Stimulated activated CD4-positive, alpha-beta T cell treated with anti-CD3 and anti-CD28 coated beads, Interleukin-12 subunit alpha, Interleukin-12 subunit beta, amount 100 ng/mL, for 24 hours (primary cell): ENCODE measurements at places on chromosomes 12 and 14.

DNA sequence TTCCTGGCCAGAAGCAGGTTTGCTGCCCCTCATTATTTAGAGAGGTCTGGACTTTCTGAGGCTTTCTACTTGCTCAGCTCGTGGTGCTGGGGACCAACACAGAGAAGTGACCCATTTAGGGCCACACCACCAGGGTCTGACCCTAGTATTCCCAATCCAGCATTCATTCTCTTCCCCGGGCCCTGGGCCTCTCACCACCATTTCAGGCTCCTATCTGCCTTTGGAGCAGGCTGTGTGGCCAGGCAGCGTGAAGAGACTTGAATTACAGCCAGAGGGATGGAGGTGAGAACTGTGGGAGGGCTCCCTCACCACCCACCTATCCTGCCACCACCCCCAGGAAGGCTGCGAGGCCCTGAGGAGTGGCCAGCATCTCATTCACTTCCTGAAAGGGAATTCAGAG is 24.6 kb downstream of the FAM222A start:
- DNase-seq, result no peak

- no peak for DNase-seq
Measured at GRCh38 chr14:68806526-68807147, 13.8 kb upstream of the ZFP36L1 start.

DNA sequence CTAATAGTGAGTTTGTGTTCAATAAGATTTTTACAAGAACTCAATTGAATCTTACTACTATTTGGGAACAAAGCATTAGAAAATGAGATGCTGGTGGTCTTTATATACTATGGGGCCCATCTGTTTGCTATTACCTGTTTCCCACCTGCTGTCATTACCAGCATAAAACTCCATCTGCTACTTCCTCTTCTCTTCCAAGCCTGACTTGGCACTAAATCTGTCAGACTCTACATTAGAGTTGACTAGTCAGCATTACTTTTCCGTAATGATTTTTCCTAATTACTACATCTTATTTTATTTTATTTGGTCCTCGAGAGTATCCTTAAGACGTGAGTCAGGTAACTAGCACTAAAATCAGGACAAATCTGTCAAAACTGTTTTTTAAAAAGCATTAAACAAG is 68.1 kb upstream of the KRR1 start:
- no peak for DNase-seq

GRCh38 chr14:95286645-95287044 is 33.1 kb downstream of the CLMN start:
- no peak for DNase-seq

GRCh38 chr12:46390304-46390703 is 17.7 kb upstream of the SLC38A2 start:
- no peak for DNase-seq

GRCh38 chr12:50353404-50353803 is 43.0 kb downstream of the FAM186A start:
- DNase-seq, result no peak

GRCh38 chr12:93079976-93080375 is 150.9 kb upstream of the EEA1 start:
- DNase-seq, result no peak

DNA sequence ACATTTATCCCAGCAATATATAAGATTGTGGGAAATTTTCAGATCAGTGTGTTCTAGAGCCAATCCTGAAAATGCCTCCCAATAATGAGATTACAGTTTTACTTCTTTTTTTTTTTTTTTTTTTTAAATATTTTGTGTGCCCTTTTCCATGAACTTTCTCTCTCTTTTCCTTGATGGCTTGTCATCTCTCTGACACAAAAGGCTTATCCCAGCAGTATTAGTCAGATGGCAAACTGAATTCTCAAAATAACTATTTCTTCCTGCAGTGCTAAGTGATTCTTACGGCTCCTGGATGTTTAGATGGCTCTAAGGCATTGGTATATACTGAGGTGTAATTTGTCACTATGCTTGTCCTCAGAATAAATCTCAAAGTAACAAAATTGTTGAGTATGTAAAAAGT is 86.7 kb downstream of the LRP6 start:
- no peak for DNase-seq

- no peak for DNase-seq
Measured at GRCh38 chr12:90652280-90652679, 302.7 kb downstream of the CCER1 start.

DNA sequence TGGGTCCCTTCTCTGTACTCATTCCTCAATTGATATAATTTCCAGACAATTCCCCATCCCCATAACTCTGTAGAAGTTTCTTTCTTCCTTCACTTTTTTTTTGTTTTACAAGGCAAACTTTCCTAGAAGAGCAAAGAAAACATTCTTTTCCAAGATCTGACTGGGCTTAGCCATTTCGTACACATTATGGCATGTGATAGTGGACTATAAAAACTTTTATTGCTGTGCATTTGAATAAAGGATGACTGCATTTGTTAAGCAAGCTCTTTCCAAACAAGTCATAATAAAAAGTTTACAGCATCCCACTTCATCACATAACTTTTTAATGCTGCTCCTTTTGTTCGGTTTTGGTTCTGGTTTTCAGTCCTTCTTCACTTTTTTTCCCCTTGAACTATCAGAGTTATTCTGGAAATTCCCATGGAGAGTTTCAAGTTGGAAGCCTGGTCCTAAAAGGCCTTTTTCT is 231.0 kb upstream of the HMGA2 start:
- DNase-seq, result no peak

DNA sequence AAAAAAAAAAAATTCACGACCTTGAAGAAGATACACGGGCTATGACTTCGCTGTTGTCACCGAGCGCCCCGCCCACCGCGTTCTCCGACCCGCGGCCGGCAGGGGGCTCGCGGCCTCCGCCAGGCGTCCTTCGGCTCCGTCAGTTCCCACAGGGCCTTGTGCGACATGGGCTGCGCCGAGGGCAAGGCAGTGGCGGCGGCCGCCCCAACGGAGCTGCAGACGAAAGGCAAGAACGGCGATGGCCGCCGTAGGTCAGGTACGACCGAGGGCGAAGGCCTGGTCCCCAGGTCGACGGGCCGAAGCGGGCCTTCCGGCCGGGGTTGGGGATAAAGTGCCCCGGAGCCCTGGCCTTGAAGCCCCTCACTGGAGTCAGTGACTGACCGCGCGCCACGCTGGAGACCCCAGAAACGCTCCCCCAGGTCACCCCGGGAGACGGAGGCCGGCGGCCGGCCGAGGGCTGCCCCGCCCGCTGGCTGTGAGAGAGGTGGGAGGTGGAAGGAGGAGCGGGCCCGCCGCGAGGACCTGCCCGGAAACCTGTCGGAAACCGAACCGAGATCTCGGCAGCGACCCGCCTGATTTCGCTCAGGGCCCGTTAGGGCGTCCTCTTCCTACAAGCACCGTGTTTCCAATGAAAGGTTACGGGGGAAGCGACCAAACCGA is at the start of gene TXNRD1:
Gene TXNRD1 (plus strand): TSS at position 142 of the 660 bp plus-strand sequence. CDS start 24 bp downstream, at position 166.
- peak; percentile 77 for DNase-seq

DNA sequence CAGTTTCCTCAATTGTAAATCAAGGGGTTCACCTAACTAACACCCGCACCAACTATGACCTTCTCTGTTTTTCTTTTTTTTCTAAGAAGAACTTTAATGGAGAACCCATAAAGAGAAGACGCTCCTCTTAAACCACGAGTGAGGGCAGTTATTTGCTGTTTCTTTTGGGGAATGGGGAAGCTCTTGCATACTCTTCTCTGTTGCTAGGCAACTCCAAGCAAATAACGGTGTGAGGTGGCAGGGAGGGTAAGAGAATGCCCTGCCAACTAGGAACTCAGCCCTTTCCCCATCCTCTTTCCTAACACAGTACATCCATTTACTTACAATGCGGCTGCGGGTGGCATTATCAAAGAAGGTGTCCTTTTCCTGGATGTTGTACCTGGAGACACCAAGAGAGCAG is 114.9 kb downstream of the ANO2 start:
- no peak for DNase-seq

- no peak for DNase-seq
Measured at GRCh38 chr12:1318327-1319031, 275.9 kb downstream of the FBXL14 start.

DNA sequence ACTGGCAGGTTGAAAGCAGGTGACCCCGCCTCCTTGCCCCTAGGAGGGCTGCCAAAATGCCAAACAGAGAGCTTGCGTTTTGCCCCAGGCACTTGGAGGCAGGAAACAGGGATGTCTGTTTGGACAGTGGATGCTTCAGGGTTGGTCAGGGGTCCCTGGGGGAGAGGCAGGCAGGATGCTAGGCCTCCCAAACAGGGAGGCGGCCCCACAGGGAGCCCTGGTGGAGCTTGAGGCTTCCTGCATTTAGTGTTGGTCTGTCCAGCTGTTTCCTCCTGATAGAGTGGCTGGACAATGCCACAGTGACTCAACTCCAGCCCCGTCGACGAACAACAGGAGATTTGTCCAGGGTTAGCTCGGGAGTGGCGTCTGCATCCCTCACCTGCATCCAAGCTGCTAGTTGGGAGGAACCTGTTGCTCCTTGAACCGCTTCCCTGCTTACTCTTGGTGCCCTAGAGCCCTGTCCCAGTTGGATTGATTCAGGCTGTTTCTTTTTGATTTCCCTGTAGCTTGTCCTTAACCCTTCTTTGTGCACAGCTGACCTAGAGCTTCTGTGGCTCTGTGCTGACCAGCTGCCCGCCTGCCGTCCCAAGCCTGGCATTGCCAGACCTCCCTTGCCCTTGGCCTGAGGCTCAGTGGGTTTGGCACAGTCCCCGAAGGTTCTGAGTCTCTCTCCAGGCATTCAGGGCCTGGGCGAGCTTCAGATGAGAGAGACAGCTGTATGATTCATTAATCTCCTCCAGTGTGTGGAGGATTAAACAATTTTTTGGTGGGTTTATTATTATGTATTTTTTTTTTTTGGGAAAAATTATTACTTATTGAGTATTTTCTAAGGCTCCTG is 45.9 kb downstream of the TSPAN9 start:
- DNase-seq, result no peak

DNA sequence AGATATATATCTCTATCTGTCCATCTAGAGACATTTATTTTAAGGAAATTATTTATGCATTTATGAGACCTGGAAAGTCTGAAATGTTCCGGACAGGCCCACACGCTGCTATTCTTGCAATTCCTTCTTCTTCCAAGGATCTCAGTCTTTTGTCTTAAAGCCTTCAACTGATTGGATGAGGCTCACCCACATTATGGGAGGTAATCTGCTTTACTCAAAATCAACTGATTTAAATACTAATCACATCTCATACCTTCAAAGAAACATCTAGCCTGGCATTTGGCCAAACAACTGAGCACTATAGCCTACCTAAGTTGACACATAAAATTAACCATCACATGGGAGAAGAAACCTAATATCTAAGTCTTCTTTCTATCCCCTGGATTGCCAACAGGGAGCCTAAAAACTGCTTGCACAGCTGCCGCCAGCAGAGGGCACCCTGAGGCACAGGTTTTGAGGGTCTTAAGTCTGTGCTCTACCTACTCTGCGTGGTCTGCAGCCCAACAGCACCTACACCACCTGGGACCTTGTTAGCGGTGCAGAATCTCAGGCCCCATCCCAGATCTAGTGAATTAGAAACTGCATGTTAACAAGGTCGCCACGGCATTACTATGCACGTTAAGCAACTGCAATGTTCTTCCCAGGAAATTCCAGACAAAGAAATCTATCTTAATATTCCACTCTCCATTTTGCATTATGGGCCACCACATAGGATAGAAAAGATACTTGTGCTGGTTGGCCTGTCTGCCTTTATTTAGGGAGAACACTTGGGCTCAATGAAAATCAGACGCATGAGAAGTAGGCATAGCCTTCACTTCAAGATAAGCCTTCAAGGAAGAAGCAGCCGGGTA is 249.7 kb downstream of the FOXG1 start:
- DNase-seq, result no peak

DNA sequence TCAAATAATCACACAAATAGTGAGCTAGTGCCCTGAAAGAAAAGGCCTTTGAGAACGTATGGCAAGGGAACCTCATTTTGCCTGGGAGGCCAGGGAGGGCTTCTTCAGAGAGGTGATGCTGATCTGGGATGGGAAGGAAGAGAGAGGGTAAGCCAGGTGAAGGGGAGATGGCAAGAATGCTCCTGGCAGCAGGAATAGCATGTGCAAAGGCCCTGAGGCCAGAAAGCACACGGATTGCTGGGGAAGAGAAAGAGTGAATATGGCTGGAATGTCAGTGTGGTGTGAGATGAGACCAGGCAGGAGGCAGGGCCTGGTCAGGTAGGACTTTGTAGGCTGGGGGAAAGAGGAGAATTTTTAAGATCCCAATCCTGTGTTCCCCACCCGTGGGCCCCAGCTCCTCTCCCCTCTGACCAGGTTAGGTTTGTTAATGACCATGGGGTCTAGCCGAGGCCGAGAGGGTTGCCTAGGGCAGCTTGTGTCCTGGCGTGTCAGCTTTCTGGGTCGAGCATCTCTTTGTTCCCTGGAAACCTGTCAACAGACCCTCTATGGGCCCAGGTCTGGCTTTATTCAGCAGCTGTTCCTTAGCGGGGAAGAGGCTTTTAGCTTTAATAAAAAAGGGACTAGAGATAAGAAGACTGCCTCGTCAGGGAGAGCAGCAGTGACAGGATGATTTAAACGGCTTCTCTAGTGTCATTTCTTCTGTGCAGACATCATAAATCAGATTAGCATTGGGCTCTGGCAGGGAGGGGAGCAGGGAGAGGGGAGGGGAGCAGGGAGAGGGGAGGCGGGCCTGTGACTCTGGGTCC is 123.4 kb downstream of the ADCK1 start:
- no peak for DNase-seq

GRCh38 chr14:37170237-37170636 is 2.2 kb downstream of the SLC25A21 start:
- DNase-seq, result no peak

DNA sequence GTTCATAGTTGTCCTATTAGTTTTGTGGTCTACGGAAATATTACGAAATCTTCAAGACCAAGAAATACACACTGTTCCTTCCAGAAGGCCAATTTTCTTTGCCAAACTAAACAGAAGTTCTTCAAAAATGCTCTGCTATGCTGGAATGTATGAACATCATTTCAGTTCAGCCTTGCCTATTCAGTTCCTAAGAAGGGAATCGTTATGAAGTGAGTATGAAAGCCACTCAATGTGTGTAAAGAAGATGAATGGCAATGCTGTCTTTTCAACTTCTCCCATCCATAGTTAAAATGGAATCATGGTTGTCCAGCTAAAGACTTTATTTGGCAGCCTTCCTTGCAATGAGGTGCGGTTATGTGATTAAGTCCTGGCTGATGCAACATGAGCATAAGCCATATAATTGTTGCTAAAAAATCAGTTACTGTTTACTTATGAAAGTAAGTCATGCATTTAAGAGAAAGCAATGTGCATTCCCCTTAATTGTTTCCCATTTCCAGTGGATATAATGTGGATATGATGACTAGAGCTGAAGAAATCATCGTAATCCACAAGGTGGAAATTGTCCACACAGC is 73.8 kb upstream of the PTPRR start:
- no peak for DNase-seq

GRCh38 chr14:57530571-57530970 is 36.9 kb upstream of the CCDC198 start:
- DNase-seq, result no peak

- peak; percentile 22 for DNase-seq
Measured at GRCh38 chr12:91778938-91779400, 366.7 kb downstream of the BTG1 start.

GRCh38 chr12:6494968-6495367 is 1.1 kb downstream of the NCAPD2 start:
- no peak for DNase-seq

GRCh38 chr14:104145826-104146601 is 7.6 kb downstream of the KIF26A start:
- no peak for DNase-seq
